Activated CD4-positive, alpha-beta T cell treated with anti-CD3 and anti-CD28 coated beads for 36 hours (primary cell): ENCODE measurements at places on chromosomes 2 and 18. TPM values are rescaled to one million over a fixed set of nuclear protein-coding genes. Genes with fewer than 3 reads are reported as not detected.

DNA sequence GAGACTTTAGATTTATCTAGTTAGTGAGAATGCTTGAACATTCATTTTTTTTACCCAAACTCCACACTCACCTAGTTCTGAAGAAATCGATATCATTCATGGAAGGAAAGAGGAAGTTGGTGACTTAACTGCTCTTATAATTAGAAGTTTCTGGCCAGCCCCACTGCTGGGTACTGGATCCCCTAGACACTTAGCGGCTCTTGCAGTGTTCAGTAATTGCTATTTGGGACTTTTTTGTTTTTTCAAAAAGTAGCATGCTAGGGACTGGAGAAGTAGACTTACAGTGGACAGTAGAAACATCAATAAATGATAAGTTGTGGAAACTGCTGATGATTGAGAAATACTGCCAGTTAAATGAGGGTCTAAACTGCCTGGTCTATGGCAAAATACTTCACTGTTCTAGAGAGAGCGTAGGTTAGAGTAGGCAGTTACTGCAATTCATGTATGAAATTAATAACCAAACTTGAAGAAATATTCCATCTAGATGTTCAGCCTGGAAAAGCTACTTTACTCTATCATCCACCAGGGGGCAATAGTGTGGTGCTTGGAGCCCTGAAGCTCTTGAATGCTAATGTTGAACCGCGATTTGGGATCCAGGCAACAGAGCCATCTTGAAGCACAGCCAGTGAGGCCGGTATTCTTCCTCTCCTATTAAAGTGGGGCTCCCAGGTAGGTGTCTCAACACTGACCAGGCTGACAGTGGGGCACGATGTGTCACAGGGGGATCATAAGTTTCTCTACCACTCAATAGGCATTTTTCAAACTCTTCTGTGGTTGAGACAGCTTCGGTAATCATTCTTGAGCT, 146.1 kb upstream of the SESTD1 start:
- peak; percentile 43 for DNase-seq

DNA sequence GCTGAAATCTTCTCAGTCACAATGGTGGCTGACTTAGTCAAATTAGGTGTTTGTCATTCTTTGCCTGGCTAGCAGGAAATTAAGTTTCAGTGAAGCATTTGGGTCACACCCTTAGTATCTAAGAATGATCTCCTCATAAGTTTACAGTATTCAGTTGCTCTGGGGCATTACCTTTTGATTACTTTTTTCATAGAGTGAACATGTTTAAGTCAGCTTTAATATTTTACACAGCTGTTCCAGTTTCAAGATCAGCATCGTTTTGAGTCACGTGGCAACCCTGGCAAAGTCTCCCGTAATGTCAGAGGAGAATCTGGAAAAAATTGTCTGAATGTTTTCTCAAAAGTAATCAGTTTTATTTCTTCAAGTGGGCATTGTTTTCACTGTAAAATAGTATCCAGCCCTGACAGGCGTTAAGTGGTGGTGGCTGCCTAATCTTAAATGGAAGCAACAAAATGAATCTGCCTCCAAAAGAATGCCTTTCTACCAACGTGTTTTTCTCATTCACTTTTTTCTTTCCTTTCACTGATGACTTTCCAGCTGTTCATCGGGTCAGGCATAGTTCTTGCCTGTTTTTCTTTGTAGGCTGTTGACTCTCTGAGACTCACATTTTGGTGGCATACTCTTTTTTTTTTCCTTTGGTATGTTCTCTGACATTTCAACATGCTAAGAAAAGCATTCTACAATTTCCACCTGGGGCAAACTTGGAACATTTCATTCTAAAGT, 319.6 kb upstream of the TCF4 start:
- DNase-seq = no peak

GRCh38 chr2:88829607-88830463, 138.4 kb downstream of the RPIA start:
- no peak for DNase-seq

DNA sequence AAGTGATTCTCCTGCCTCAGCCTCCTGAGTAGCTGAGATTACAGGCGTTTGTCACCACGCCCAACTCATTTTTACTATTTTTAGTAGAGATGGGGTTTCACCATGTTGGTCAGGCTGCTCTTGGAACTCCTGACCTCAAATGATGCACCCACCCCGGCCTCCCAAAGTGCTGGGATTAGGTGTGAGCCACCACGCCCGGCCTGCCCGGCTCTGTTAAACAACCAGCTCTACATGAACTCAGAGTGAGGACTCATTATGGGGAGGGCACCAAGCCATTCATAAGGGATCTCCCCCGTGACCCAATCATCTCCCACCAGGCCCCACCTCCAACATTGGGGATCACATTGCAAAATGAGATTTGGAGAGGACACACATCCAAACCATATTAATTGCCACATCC, 8.8 kb downstream of the ATIC start:
- no peak for DNase-seq

- no peak for DNase-seq
These were observed 178.7 kb downstream of the NCKAP5 start for GRCh38 chr2:133389569-133389968.

- no peak for DNase-seq
These were observed 3.8 kb downstream of the POMC start for GRCh38 chr2:25164561-25164960.

GRCh38 chr2:174362949-174363348, 28.2 kb downstream of the SP9 start:
- DNase-seq = no peak

DNA sequence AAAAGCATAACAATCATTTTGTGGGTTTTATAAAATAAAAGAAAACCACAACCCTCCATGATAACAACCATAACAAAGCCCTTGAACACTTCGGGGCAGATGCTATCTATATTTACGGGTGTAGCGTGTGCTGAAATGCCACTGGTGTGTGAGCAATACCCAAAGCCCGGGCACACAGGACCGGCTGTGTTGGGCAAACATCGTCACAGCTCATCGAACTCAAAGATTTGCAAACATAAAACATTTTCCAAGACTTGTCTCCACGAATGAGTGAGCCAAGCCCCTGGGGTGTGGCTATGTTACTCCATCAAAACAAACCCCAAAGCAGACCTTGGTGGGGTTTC, 290.2 kb downstream of the LPIN1 start:
- peak; percentile 10 for DNase-seq

- no peak for DNase-seq
These were observed 1.0 kb upstream of the HOXD12 start for GRCh38 chr2:176098366-176099158.

GRCh38 chr2:220300806-220301205, 673.4 kb downstream of the SLC4A3 start:
- DNase-seq = no peak

DNA sequence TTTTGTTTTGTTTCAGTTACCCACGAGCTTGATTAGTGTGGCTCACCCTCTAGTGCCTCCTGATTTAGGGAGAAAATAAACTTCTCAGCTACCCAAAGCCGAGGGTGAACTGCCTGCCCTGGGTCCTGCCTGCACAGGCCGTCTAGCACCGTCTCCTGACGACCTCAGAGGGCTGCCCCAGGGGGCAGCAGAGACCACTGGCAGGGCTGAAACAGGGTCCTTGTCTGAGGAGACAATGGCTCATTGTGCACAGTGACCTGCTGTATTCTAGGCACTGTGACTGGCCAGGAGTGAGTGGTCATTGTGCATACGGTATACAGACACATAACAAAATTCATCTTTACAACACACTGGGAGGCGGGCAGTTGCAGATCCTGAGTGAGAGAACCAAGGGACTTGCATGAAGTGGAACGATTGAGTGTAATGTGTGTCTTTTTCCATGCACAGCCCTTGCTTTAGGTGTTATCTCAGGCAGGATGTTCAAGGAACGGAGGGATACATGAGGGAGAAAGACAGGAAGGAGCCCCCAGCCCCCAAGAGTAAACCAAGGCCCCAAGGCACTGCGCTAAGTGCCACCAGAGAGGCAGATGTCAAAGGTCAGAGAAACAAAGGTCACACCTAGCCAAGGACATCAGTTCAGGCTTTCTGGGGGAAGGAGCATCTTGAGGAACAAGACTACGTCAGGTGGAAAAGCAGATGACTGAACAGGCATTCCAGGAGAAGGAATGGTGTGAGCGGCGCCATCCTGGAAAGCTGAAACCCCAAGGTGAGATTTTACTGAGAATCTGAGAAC, 421.3 kb downstream of the LPIN1 start:
- peak; percentile 20 for DNase-seq

- DNase-seq = no peak
These were observed 52.6 kb downstream of the PPP4R1 start for GRCh38 chr18:9561759-9562158.

DNA sequence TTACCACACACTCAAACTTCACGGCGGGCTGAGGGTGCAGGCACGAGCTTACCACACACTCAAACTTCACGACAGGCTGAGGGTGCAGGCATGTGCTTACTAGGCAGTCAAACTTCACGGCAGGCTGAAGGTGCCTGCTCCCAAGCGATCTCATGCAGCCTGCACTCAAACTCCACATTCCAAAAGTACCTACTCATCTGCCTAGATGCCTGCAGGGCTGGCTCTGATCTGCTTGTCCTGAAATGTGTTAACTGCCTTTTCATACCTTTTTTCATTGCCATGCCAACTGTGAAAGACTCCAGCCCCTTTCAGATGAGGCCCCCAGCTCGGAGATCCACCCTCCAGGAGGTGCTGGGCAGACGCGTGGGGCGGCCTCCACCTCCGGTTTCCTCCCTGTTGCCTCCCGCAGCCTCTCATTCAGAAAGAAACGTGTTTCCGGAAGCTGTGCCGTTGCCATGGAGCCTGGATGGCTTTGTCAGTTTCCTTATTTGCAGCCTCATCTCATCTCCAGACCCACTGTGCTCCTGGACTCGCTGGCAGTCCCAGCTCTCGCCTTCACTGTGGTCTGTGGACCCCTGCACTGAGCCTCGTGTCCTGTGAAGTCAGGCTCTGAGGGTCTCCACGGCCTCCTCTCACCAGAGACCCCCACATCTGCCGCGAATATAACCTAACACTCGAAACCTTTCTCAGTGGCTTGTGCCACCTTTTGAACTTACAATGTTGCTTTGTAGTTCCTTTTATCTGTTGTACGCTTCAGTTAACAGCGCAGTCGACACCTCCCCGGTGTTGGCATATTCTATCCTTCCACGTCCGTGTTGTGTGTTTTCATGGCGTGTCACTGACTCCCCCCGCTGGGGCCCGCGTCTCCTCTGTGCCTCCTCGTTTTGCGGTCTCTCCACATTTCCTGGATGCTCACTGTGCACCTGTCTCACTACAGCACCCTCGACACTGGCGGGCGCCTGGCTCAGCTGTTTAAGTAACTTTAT, 106.1 kb upstream of the ALKAL2 start:
- peak; percentile 81 for DNase-seq

DNA sequence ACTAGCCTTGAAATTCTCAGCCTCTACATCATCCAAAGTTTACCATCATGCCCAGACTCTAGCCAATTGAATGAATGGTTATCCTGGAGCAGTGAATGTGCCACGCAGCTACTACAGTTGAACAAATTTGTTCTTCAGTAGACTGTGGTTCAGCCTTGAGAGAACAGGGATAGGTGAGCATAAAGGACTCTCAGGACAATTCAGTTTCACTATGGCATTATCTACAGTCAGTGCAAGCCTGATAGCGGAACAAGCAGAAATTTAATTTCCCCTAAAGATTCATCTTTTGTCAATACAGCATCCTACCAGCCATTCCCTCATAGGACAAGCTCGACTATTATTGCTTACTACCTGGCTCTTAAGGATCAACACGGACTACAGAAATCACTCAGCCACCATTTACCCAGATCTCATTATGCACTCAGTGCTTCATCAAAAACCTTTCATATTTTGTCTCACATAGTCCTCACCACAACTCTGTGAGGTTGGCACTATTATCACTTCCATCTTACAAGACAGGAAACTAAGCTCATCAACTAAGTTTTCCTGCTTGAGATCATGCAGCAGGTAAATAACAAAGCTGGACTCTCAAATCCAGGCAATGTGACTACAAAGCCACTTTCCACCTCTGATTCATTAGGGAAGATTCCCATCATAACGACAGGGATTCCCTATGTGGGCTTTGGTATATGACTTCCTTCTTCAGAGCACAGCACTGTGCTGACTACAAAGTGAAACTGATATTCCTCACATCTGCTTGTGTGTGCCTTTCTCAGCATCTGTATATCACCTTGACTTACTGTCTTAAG, 181.5 kb upstream of the ACVR2A start:
- no peak for DNase-seq

- DNase-seq = peak; percentile 32
These were observed 58.3 kb downstream of the WDR7 start for GRCh38 chr18:56709463-56709862.

- no peak for DNase-seq
These were observed 120.9 kb upstream of the RND3 start for GRCh38 chr2:150608341-150608740.

DNA sequence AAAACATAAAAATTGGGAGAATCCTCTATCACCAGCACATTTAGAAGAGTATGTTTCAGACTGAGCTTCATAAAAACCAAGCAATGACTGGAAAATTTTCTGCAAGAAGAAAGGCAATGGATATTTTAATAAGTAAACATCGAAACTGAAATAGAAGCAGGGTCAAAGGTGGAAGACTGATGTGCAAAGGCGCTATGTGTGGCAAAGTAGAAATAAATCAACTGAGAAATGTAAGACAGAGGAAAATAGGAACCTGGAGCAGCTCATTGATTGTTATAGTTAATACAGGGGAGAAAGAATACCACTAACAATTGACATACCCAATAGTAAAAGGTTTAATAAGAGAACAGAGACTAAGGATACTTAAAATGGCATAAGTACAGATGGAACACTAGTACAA, 818.4 kb downstream of the SOCS6 start:
- no peak for DNase-seq

DNA sequence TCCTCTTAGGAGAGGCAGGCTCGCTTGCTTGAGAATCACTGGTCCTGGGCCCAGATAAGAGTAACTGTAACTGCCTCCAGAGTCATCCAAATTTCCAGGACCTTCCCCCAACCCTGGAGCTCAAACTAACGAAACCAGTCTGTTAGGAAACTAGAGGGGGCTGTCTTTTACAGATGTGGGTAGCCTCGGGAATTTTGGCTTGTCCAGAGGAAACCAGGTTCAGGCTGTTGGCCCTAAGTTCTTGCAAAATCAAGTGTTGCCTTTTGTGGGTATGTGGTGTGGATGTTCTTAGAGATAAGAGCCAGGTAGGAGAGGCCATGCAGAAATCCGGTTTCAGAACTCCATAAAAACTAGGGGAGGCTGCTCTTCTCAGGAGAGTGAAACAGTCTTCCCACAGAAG, 125.0 kb upstream of the DLX2 start:
- no peak for DNase-seq

GRCh38 chr2:139850254-139850890, 1070.2 kb upstream of the NXPH2 start:
- DNase-seq = no peak

DNA sequence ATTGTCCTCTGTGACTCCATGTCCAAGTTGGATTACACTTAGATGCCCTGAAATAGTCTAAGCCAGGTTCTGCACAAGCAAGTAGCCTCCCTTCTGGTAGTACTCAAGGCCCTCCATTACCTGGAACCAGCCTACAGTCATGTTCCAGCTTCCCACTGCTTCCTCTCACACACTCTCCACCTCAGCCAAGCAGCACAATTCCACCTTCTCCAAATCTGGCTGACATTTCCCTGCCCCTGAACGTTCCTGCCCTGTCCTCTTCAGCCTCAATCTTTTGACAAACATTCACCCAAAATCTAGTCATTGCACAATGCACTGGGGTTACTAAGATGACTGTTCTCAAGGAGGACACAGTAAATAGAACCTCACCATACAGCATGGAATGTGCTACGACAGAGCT, 95.3 kb upstream of the KLHL29 start:
- no peak for DNase-seq

Gene ARMC9
- 2.5 TPM for total RNA-seq

Gene GALNT5
- 0.04 TPM for total RNA-seq

Gene CAPN10
- total RNA-seq = 30.2 TPM

Gene TSPYL6
- not detected for total RNA-seq
